ENCODE measurements at places on chromosomes 3 and 15.
A peak's percentile ranks its signal among the peaks of the same experiment; 100 is the strongest.

GRCh38 chr15:29978411-29979382, 104.1 kb upstream of the GOLGA8J start:
- no peak for DNase-seq

DNA sequence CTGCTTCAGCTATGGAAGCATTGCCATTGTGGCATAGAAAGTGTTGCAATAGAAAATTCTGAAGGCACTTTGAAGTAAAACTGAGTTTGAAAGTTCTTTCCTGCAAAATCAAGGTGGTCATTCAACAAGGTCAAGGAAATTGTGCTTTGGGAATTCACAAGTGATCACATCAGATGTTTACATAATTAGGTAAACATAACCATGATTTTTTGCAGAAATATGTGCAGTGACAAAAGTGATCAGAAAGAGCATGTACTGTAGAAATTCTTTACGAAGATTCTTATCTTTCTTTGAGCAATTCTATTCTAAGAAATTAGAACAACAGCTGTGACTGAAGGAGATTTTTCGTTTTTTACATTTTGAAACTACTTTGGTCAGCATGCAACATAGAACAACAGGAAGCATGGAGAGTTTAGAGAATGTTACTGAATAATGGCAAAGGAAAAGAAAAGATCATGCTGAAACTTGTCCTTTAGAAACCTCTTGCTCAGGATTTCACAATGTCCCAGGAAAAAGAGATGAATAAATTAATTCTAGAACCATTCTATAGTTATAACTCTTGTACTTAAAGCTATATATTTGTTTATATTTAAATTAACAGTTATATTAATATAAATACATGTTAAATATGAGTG, 643.4 kb upstream of the ARPP21 start:
- DNase-seq, result no peak

DNA sequence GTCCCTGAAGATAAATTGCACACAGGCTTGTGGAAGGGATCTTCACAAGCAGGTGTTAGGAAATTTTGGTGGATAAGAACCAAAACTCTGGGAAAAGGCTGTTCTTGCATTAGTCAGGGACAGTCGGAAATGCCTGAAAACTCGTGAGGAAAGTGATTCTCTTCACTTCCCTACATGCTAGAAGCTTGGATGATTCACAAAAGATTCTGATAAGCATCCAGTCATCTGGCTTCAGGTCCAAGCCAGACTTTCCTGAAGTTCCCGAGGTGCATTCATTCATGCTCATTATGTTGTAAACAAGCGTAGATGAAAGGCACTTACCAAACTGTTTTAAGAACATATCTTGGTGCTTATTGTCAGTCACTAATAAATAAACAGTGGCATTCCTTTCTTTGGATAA, 1028.7 kb downstream of the NTRK3 start:
- DNase-seq, result no peak

- no peak for DNase-seq
Observed at GRCh38 chr15:83498801-83499200, 51.7 kb downstream of the SH3GL3 start.

DNA sequence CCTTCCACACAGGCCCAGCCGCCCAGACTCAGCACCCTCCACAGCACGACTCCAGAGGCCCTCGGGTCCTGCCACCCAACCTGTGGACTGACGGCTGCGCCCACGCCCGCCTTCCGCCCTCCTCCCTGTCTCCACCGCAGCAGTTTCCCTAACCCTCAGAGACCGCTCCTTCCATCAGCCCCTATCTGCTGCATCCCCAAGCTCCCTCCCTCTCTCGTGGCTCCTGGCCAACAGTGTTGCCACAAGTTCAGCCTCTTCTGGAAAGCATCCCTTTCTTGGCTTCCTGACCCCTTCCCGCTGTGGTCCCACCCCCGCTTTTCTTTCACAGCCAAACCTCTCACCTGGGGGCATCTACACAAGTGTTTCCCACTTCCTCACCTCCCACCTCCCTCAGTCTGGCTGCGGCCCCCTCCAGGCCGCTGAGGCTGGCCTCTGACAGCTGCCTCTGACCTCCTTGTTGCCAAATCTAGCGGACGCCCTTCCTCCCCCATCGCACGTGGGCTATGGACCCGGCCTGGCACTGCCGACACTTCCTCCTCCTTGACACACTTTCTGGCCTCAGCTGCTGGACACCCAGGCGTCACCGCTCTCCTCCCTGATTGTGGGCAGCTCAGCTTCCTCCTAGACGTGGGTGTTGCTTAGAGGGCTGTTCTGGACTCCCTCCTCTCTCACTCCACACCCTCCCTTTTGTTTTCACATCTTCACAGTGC, 168.8 kb upstream of the TLE3 start:
- no peak for DNase-seq

DNA sequence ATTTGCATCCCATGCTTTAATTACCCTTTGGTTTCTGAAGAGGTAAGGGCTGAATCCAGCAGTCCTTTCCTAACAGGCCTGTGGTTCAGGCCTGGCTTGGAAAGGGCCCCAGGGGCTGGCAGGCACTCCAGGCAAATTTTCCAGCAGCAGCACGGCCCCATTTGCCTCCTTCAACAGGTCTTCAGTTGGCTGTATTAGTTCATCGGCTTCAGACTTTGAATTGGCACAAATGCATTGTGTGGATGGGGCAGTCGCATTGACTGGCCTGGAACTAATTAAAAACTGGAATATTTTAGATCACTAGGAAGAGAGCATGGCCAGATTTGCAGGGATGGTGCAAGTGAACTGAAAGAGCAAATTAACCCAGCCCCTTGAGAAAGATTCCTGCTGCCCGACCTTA, 207.8 kb upstream of the MCTP2 start:
- no peak for DNase-seq

DNA sequence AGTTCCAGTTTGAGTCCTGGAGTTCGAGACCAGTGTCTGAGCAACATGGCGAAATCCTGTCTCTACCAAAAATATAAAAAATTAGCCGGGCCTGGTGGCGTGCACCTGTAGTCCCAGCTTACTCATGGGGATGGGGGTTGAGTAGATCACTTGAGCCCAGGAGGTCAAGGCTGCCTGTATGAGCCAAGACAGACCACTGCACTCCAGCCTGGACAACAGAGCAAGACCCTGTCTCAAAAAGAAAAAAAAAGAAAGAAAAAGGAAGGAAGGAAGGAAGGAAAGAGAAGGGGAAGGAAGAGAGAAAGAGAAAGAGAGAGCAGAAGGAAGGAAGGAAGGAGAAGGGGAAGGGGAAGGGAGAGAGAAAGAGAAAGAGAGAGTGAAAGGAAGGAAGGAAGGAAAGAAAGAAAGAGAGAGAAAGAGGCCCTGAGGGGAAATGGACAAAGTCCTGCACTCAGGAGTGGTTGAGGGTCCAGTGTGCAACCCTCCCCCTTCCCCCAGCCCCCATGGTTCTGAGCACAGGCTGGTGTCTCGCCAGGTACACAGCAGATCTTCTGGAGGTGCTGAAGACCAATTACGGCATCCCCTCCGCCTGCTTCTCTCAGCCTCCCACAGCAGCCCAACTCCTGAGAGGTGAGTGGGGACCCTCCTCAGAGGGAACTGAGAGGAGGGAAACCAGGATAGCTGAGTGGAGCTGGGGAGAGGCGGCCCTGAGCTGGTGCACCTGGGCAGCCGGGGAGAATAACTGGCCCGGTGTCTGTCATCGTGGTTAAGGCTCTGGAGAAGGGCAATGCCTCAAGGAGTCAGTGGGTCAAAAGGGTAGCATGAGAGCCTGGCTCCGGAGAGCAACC, 1.2 kb downstream of the SLC51A start:
- DNase-seq, result no peak

DNA sequence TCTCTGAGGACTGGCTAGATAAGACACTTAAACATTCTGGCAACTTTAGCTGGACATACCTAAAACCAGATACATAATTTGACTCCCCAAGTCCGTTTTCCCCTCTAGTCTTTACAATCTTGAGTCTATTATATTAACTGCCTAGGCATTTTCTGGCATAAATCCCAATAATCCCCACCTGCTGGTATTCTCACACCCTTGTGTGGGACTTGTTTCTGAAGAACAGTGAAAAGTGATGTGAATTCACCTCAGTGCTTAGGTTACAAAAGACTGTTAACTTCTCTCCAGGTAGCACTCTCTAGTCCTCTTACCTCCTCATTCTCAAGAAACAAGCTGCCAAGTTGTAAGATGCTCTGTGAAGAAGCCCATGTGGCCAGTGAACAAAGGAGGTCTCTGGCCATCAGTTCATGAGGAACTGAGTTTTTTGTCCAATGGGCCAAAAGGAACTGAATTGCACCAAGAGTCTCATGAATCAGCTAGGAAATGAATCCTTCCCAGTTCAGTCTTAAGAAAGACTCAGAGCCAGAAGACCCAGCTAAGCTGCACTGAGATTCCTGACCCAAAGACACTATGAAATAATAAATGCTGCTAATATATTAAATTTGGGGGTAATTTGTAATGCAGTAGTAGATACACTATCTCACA, 4.1 kb downstream of the OSBPL11 start:
- no peak for DNase-seq

- no peak for DNase-seq
Observed at GRCh38 chr3:53089511-53089910, 40.7 kb downstream of the RFT1 start.

DNA sequence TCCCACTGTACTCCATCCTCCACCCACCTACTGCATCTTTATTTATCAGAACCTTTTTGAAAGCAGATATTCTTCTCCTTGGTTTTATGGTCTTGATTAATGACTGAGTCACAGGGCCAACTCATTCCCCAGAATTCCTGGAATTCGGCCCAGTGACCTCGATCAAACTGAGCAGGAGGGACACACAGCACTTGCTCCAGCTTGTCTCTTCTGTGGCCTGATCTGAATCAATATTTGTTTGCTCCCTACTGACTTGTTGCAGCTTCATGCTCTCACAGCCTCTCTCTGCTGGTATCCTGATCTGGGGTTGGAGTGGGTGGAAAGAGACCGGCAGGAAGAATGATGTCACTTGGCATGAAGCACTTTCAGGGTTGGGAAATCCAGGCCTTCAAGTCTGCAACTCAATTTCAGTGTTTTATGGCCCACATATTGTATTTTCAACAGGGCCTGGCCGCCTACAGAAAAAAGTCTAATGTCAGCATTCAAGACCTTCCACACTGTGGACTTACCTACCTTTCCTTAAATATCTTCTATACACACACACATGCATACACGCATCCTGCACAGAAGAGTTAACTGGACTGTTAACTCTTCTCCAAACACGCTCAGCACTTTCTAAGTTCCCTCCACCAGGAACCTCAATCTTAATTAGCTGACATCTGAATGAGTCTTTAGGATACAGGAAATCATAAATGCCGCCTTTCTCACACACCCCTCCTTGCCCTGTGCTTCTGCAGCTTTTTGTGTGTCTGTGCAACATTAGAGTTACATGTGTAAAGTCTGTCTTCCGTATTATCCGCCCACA, 4.6 kb downstream of the ANXA2 start:
- no peak for DNase-seq

DNA sequence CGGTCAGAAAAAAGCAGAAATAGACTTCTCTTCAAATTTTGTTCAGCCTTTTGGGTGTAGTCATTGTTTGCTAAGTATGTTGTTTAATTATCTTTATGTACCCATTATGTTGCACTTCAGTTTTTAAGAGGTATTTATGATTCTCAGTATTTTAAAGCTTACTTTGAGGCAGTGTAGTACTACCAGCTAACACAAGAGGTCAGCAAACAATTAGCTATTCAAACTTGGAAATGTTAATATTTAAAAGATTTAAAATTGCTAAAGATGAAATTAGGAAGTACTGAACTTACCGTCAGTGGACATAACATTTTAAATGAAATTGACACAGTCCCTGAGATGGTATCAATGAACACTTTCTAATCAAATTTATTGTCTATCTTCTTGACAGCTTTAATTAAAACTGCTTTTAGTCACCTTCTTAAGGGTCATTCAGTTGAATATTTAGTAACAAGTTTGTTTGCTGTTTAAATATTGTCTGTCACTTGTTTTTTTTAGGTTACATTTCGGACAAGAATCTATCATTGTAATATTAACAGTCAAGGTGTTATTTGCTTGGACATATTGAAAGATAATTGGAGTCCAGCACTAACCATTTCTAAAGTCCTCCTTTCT, 28.1 kb downstream of the NKIRAS1 start:
- peak; percentile 40 for DNase-seq

DNA sequence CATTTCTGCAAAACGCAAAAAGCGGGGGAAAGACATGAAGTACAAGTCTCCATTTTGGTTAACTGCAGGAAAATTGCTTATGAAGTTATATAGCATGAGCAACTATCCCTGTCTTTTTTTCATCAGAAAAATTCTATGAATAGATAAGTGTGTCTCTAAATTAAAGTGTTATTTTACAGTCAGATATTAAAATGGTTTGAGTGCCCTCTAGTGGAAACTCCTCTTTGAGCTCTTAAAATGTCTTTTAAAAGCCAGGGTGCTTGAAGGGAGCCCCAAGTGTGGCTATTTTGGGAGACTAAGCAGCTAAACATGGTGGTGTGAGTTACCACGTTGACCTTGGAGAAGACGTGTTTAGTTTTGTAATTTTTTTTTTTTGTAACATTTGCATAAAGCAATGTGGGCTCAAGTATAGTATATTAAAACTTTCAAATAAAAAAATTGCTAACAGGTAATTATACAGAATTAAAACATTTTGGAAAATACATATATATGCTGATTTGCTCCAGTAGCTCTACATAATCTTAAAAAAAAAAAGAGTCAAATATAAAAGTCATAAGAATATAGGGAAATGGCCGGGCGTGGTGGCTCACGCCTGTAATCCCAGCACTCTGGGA, 77.2 kb downstream of the PPP2R3A start:
- peak; percentile 9 for DNase-seq

DNA sequence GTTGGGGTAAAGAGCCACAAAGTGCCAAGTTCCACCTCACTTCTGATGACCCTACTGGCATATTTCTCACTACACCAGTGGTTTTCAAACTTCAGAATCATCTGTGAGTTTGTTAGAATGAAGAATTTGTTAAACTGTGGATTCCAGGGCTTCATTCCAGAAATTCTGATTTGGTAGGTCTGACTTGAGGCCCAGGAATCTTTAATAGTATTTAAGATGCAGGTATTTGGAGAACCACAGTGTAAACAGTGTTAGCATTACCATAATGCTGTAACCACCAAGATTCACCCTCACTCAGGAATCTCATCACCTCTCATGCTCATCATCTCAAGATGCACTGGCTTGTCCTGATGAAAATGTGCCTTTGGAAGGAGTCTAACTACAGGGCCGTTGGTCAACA, 6.0 kb downstream of the KCNMB3 start:
- no peak for DNase-seq

GRCh38 chr15:69522361-69522760, 69.7 kb downstream of the RPLP1 start:
- DNase-seq, result no peak

- DNase-seq, result no peak
Observed at GRCh38 chr15:83582381-83582780, 71.5 kb upstream of the ADAMTSL3 start.

DNA sequence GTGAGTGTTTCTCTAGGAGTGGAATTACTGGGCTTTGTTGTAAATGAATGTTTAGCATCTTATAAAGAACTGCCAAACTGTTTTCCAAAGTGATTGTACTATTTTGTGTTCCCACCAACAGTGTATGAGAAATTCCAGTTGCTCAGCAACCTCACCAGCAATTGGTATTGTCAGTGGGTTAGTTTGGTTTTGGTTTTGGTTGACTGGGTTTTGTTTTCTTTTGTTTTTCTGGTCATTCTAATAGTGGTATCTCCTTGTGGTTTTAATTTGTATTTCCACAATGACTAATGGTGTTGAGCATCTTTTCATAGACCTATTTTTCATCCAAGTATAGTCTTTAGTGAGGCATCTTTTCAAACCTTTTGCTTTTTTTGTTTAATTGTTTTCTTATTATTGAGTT, 27.1 kb downstream of the FILIP1L start:
- DNase-seq, result no peak

All from CD4-positive, alpha-beta memory T cell (primary cell).